ENCODE measurements at places on chromosomes 16 and 17.

GRCh38 chr17:43936434-43936833 is 5.8 kb downstream of the PPY start:
- DNase-seq = peak; percentile 20

DNA sequence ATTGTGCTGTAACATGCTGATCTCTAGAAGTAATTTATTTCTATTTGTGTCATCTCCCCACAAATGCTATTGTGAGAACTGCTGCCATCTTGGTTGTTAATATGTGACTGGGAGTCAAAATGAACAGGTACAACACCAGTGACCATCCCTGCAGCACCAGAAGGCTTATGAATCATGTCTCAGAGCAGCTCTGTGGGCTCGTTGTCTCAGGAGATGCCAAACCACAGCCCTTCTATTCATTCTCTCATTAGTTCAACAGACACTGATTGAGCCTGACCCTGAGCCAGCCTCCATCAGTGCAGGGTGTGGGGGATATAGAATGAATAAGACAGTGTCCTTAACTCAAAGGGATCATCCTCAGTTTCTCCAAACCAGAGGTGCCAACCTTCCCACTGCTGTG is 92.5 kb downstream of the UTP18 start:
- DNase-seq = no peak

DNA sequence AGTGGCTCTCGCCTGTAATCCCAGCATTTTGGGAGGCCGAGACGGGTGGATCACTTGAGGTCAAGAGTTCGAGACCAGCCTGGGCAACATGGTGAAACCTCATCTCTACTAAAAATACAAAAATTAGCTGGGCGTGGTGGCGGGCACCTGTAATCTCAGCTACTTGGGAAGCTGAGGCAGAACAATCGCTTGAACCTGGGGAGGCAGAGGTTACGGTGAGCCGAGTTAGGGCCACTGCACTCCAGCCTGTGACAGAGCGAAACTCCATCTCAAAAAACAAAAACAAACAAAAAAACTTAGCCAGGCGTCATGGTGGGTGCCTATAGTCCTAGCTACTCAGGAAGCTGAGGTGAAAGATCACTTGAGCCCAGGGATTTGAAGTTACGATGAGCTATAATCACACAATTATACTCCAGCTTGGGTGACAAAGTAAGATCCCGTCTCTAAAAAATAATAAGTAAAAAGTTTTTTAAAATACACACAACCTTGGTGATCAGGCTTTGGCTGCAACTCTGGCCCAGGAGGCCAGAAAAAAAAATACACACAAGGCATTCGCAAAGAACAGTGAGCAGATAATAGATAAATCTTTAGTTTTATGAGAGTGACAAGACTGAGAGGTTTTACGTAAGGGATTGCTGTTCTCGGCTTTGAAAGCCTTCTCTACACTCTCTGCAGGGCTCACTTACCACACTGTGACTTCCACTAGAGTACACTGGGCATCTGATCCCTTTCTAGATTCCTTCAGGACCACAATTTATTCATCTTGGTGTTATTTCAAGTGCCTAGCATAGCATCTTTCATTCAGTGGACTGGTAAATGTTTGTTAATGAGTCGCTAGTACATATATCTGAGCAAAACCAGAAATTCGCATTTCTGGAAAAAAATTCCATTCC is 5.9 kb downstream of the GSPT1 start:
- peak; percentile 76 for DNase-seq

GRCh38 chr16:52557236-52557635 is 10.3 kb upstream of the TOX3 start:
- no peak for DNase-seq

DNA sequence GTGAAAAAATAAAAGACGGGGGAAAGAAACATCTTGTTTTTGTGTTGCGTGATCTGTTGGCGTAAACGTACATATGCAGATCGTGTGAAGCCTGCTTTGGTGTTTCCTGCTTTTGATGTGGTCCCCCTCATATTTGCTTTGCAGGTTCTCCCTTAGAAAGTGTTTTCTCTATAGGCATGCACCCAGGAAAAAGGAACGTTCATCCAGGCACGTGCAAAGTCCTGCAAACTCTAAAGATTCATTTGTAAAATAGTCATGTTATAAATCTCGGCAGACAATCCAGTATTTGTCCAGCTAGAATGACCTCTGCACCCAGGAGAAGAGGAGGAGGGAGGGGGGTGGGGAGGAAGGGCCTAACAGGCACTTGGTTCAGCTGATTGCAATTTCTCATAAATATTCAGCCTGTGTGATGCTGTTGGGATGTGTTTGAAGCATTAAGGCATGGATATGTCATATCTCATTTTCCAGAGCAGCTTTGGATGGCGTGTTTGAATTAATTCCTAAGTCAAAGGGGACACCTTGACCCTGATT is 40.3 kb upstream of the DDX52 start:
- no peak for DNase-seq

- DNase-seq = peak; percentile 24
Measured at GRCh38 chr17:21239680-21240368, 13.4 kb downstream of the NATD1 start.

DNA sequence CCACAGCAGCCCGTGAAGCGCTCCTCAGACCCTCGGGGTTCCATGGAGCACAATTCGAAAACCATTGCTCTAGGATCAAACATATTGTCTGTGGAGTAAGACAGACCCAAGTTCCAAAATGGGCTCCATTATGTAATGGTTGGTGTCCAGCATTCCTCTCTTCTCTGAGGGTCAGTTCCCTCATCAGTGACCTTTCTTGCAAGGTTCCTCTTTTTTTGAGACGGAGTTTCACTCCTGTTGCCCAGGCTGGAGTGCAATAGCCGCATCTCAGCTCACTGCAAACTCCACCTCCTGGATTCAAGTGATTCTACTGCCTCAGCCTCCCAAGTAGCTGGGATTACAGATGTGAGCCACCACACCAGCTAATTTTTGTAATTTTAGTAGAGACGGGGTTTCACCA is 28.4 kb downstream of the PLXDC1 start:
- DNase-seq = no peak

- peak; percentile 96 for DNase-seq
Measured at GRCh38 chr17:17935321-17936271, 36.6 kb downstream of the TOM1L2 start.

- DNase-seq = peak; percentile 92
Measured at GRCh38 chr16:637081-638018, 1.2 kb upstream of the METTL26 start.

GRCh38 chr16:58767581-58767980 is 33.5 kb upstream of the GOT2 start:
- no peak for DNase-seq

DNA sequence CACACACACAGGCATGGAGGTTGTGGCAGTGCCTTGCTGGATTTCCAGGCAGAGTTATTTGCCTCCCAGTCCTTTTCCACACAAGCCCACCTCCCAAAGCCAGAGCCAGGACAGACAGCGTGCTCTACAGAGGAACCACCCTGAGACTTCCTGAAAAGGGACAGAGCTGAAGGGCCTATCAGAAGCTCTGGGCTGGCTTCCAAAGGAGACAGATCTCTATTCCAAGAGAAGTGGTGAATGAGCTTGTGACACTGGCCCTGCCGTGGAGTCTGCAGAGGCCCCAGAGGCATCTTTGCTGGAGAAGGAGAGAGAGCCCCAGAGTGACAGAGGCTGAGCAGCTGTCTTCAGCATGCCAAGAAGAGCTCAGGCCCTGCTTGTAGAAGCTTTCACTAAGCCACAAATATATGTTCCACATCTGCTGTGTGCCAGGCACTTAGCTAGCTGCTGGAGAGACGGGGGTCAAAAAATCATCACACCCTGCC is 8.3 kb upstream of the LPCAT2 start:
- DNase-seq = peak; percentile 83

- peak; percentile 83 for DNase-seq
Measured at GRCh38 chr17:81487487-81488275, 24.9 kb downstream of the ACTG1 start.

GRCh38 chr17:71922439-71922838 is 198.4 kb upstream of the SOX9 start:
- peak; percentile 7 for DNase-seq

DNA sequence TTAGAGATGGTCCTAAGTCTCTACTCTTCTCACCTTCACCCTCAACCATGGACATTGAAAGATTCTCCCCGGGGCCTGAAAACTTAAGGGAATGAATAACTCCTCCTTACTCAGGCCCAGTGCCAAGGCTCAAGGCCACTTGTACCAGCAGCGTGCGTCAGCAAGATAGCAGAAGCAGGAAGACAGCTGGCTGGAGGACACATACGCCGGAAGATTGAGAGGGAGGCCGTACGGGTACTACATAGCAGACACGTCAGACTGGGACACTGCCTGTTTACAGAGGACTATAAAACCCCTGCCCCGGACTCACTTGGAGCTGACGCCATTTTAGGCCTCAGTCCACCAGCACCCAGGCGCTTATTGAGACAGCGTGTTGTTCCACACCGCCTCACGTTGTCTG is 75.8 kb upstream of the MED13 start:
- no peak for DNase-seq

- peak; percentile 7 for DNase-seq
Measured at GRCh38 chr16:73095885-73096421, 48.0 kb upstream of the ZFHX3 start.

- DNase-seq = no peak
Measured at GRCh38 chr17:70414300-70414699, 245.0 kb downstream of the KCNJ2 start.

DNA sequence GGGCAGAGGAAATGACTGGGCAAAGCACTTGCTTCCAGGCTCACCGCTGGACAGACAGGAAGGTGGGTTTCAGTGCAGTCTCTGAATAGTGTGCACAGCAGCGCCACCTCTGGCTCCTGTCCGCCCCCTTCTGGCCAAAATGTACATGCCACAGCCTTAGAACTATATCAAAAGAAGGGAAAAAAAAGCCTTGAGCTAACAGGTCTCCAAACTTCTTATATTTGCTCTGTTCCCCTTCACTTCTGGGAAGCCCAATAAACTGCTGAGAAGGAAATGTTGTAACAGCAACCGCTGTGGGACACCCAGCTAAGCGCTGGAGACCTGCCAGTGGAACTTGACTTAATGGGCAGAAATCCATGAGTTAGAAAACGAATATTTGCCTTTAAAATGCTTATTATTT is 17.5 kb downstream of the COG7 start:
- peak; percentile 48 for DNase-seq

- no peak for DNase-seq
Measured at GRCh38 chr17:44176671-44177501, 6.4 kb downstream of the ASB16 start.

DNA sequence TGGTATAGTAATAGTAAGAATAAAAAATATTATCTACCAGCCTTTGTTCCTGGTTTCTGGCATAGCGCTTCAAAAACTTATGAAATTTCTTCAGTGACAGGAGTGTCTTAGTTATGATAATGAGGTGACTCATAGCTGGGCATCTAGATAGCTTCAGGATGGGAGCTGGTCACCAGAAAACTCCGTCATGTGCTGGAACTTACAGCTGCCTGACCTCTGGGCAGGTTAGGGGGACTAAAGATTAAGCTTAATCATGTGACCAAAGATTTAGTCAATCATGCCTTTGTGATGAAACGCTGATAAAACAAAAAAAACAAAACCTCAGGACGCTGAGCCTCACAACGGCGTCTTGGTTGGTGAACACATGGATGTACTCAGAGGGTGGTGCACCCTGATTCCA is 154.2 kb downstream of the MYO1D start:
- no peak for DNase-seq

DNA sequence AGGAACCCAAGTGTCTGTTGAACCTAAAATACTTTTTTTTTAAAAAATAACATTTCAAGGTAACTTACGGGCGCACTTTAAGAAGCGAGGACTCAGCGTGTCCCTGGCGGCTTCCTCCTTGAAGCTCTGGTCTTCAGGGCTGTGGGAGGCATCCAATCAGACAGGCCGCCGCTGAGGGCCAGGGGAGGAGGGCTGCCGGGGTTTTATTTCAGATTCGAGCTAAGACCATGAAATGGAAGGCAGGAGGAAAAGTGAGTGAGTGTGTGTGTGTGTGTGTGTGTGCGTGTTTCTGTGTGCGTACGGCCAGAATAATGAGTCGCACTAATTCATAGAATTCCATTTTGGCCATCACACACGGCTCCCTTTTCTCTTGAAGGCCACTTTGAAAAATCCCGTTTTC is 41.1 kb downstream of the C16orf78 start:
- no peak for DNase-seq

DNA sequence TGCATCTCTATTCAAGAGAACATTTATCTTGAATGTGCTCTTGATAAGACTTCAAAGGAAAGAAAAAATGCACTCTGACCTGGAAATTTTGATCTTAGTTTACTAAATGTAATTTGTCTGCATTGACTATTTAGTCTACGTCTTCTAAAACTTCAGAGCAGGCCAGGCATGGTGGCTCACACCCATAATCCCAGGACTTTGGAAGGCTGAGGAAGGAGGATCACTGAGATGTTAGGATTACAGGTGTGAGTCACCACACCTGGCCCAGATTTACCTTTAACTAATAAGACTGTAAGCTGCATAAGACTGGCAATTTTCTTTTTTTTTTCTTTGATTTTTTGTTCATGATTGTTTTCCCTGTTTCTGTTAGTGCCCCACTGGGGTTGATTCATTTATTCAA is 18.8 kb upstream of the CIITA start:
- DNase-seq = no peak

GRCh38 chr17:81381632-81382577 is 13.4 kb upstream of the BAHCC1 start:
- no peak for DNase-seq

DNA sequence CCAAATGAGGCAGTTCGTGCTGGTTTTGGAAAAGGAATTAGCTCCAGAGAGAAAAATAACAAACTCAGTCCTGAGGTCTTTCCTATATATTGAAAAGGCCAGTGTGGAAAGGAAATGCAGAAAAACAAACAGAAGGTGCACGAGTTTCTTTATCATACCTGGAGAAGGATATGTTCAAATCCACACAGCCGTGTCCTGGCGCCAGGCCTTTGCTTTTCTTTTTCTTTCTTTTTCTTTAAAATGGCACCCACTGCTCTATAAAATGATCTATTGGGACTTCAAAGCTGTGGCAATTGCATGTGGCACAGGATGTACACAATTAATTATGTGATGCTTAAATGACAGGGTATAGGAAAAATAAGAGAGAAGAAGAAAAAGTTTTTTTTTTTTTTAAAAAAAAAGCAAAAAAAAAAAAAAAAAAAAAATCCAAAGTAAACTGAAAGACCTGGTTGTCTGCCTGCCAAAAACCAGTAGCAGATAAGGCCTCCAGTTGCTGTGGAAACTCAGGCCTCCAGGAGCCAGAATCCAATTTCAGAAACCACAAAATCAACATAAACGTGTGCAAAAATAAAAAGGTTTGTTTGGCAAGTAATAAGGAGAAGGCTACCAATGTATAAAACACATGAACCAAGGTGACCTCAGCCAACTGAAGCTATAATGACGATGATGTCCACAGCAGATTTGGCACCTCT is 957.6 kb upstream of the SOX9 start:
- no peak for DNase-seq

DNA sequence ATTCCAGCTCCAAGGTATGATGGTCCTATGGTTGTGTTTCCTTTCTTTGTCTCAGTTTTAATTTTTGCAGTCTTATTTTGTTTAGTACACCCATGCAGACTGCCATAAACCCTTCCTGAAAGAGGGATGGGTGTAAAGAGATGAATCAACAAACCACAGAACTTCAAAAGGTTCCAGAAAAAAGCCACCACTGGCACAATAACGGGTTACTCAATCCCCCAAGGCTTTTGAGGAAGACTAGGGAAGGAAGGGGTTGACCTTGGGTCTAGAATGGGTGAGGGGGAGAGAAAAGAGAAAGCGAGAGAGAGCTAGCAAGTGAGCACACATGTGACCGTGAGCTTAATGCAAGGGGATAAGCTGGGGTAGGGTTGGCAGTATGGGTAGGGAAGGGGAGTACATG is 168.1 kb downstream of the XYLT1 start:
- peak; percentile 21 for DNase-seq

- DNase-seq = no peak
Measured at GRCh38 chr16:28876973-28877654, 1.2 kb upstream of the ATP2A1 start.

- DNase-seq = peak; percentile 54
Measured at GRCh38 chr17:82339634-82340580, 6.3 kb upstream of the SECTM1 start.
